Stimulated activated CD4-positive, alpha-beta T cell treated with anti-CD3 and anti-CD28 coated beads, Interleukin-12 subunit alpha, Interleukin-12 subunit beta, amount 100 ng/mL, for 24 hours (primary cell): ENCODE measurements at places on chromosomes 6 and 20.
A peak's percentile ranks its signal among the peaks of the same experiment; 100 is the strongest.

DNA sequence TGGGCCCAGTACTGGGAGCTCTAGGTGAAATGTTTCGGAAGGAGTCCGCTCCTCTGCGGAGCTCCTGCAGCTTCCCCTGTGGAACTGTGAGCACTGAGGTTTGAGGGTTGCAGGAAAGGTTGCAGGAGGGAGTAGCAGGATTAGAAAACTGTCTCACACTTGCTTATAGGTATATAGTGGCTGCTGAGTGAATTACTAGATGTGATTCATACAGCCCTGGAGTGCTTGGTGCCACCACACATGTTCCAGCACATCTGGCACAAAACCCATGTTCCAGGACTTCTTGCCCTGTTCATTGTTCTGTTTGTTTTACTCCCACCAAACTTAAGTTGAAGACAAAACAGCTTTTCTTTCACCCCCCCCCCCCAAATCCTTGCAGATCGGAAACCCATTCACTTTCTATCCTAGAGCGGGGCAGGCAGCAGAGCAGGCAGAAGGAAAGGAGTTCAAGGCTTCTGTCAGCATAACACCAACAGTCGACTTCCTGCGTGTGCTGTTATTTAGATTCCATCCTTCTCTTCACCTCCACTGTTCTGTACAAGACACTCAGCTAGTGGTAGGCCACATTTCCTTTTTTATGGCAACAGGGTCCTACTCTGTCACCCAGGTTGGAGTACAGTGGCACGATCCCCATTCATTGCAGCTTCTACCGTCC lies 669 bp upstream of the PEX6 start:
- DNase-seq: no peak

DNA sequence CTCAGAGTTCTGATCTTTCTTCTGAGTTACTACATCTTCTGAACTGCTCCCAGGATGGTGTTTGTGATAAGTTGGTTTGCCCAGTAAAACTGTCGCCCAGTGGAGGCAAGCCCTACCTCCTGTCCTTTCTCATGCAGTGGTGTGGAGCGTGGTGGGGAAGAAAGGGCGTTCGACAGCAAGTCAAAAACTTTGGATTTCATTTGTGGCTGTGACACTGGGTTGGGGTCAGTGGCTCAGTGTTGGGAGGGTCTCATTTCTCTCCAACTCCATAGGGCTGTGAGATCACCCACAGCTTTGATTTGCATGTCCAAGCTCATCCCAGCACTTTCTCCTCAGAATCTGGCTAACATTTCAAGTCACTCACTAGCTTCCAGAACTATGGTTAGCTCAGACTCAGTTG lies 17.5 kb upstream of the SLC22A2 start:
- DNase-seq: no peak

DNA sequence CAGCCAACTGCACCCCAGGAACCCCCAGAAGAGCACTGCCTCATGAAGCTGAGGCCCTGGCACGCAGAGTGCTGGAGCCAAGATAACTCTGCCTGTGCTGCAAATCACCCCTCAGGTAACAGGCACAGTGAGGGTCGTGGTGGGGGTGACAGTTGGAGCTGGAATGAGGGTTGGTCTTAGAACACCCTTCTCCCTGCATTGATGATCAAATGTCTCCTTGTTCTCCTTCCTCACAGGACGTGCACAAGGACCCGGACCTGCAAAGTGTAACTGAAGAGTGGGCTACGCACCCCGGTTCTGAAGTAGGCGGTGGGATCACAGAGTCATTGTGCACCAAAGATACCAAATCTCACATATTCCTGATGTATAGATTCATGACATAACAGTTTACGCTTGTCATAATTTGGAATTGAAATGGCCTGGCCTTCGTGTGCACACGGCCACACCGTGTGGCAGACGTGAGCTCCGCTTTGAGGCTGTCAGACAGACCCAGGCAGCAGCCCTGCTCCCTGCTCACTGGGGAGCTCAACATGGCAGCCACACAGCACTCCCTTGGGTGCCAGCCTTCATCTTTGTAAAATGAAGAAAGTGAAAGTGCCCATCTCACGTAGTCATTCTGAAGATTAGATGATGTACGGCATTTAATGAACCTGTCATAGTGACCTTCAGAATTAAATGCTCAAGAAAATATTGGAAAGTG lies 8.8 kb downstream of the THBS2 start:
- no peak for DNase-seq

- DNase-seq: no peak
These were observed 35.6 kb upstream of the ZBP1 start for GRCh38 chr20:57655809-57656155.

DNA sequence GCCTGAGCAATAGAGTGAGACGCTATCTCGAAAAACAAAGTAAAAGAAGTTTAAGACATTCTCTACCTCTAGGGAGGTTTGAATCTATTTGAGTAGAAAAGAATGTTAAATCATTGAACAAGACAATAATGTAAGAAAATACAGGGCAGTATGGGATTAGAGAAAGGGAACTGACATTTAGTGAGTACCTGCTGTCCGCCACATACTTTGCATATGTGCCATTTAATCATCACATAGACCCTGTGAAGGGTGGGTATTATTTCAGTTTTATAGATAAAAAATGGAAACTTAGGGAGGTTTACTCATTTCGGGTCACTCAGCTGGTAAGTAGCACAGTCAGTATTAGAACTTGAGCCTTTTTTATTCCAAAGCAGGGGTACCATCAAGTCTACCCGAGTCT lies 31.4 kb downstream of the STK4 start:
- DNase-seq: no peak

- DNase-seq: no peak
These were observed 19.8 kb upstream of the GJA10 start for GRCh38 chr6:89874438-89874837.

DNA sequence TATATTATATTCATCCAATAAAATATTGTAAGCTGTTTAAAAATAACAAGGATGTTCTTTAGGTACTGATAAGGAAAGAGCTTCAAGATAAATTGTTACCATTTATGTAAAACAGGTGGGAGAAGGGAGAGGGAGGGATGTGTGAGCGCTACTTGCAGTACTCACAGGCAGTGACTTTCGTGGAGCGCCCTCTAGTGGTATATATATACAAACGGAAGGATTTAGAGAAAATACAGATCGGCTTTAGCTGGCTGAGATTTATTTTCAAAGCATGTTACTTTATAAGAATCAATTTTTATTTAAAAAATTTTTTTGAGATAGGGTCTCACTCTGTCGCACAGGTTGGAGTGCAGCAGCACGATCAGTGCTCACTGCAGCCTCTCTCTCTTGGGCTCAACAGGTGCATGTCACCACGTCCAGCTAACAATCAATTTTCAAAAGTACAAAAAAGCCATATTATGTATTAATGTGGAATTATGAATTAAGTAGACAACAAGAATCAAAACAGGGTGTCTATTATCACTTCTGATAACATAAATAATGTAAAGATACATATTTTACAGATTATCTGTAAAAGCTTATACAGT lies 3.3 kb upstream of the MOG start:
- no peak for DNase-seq

- DNase-seq: no peak
These were observed 18.8 kb downstream of the AK9 start for GRCh38 chr6:109672175-109672574.

DNA sequence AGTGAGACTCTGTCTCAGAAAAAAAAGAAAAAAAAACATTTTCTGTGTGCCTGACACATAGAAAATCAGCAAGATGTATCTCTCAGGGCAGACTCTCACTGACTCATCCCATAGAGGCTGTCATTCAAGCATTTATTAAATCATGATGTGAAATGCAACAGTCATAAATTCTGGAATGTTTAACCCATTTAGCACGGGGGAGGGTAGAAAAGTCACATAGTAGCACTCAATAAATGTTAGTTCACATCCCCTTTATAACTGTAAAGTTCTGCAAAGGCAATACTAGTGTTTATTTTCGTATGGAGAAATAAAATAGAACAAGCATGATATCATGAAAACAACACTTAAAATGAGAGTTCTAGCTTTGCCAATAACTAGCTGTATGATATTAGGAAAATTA lies 15.5 kb upstream of the CARMIL1 start:
- no peak for DNase-seq

DNA sequence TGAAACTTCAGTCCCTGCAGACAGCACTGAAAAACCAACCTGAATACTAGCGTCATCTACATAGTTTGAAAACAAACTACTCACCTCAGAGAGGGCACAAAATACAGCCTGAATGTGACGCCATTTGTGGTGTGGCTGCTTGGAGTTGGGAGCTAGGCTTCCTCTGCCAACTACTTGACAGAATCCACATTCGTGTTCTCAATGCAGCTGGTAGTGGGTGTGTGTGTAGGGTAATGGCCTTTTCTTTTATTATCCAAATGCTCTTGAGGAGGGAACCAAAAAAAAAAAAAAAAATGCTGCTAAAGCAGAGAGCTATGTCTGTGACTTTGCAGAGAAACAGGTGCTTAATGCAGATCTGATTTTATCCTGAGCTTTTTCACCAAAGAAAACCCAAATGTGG lies 207.8 kb downstream of the OTOR start:
- DNase-seq: no peak

DNA sequence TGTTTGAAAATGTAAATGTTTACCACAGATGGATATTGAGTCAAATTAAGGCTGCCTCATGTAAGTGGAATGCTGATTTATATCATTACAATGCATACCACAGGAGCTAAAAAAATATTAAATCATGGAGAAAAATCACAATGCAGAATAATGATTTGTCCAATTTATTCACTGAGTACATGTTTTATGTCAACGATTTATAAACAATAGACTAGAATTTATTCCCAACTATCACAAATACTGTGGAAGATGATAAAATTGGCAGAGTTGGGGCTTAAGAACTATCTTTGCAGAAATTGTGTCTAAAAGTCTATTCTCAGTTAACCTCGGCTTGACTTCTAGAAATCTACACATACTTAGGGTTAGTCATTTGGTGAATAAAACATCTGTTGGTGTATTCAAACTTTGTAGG lies 472.1 kb upstream of the MARCKS start:
- no peak for DNase-seq

GRCh38 chr6:27865850-27866356 lies 46.3 kb downstream of the OR2B2 start:
- peak; percentile 56 for DNase-seq

DNA sequence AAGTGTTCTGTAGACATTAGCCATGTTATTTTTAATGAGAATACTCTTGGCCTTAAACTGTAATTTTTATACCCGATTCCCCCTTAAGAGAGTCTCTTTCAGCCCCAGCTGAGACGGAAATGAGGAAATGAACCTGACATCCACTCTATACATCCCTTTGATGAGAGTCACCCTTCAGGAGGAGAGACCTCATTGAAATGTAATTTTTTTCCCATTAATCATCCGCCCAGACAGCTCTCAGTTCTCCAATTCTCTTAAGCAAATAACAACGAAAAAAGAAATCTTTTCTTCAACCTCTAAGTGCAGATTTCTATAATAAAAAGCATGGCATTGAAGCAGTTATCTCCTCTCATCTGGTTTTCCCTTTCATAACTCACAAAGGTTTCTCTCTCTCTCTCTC lies 243.8 kb upstream of the PMEPA1 start:
- DNase-seq: no peak

- no peak for DNase-seq
These were observed 2.1 kb upstream of the CST11 start for GRCh38 chr20:23454816-23455215.

DNA sequence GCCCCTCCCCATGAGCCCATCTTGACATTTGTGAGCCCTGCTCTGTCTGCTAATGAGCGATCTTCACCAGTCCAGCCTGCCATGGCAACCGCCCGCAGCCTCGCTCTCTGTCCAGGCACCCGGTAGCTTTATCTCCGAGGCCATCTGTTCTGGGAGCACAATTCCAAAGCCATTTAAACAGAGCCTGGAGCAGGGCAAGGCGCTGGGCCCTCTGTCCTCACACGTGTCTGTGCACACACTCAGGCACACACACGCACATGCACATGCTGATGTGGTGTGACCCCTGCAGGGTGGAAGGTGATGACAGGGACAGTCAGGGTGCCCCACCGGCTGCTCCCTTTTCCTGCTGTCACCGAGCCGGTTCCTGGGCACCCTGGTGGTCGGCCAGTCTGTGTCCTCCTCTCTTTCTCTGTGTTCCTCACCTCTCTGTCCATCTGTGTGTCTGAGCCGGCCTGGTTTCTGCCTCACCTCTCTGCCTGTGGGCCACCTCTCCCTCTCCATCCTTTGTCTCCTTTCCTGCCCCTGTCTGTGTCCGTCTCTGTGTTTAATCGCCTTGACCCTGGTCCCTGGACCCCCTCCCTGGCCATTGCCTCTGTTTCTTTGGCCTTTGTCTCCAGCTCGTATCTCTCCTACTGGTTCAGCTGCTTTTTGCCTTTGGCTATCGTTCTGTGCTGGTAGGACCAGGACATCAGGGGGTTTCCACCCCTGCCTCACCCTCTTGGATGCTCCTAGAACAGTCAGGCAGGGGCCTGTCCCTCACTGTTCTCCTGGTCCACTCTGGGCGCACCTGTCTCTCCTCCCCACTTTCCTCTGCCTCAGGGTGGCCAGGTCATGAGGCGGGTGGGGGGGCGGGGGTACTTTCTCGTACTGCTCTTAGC lies 8.8 kb upstream of the MYT1 start:
- DNase-seq: no peak
